Mesothelial cell of epicardium (in vitro differentiated cells): ENCODE measurements at places on chromosomes 6 and 20.

DNA sequence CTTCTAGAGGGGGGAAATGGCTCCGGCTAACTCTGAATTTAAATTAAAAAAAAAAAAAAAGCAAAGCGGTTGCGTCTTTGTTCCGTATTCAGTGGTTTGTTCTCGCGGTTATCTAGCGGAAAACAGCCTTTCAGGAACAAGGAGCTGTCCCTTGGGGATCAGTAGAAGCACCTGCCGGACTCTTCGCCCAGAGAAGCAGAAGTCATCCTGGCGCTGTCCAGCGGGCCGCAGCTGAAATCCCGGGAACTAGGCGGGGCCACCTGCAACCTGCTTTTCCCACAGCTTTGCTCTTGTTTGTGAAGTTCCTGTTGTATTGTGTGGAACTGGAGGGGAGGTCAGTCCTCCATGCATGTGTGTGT lies 43.9 kb upstream of the GJE1 start:
- DNase-seq = no peak

DNA sequence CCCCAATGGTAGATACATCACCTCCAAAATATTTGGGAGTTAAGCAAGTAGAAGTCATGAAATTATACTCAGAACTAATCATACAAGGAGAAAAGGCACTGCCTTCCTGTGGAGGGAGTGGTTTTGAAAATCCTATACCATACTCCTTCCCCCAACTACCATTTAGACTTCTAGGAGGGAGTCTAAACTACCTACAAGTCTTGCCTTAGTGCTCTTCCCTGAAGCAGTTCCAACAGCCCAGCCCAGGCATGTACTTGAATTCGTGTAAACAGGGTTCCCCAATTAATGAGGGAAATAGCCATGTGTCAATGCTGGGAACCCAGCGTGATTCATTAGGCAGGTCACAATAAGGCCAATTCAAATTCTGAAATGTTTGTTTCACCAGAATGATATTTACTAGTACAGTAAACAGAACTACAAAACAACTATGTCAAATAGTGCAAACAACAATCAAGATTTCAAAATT lies 39.1 kb upstream of the SGK1 start:
- DNase-seq = no peak

- no peak for DNase-seq
Measured at GRCh38 chr6:24883618-24884017, 52.1 kb downstream of the RIPOR2 start.

- DNase-seq = no peak
Measured at GRCh38 chr20:5492937-5493336, 176.2 kb upstream of the PROKR2 start.

- no peak for DNase-seq
Measured at GRCh38 chr6:14379568-14379967, 262.0 kb downstream of the CD83 start.

- peak; percentile 73 for DNase-seq
Measured at GRCh38 chr6:28980852-28981430, 24.2 kb downstream of the ZNF311 start.
